ENCODE measurements at places on chromosomes 1 and 21.
A peak's percentile ranks its signal among the peaks of the same experiment; 100 is the strongest.

DNA sequence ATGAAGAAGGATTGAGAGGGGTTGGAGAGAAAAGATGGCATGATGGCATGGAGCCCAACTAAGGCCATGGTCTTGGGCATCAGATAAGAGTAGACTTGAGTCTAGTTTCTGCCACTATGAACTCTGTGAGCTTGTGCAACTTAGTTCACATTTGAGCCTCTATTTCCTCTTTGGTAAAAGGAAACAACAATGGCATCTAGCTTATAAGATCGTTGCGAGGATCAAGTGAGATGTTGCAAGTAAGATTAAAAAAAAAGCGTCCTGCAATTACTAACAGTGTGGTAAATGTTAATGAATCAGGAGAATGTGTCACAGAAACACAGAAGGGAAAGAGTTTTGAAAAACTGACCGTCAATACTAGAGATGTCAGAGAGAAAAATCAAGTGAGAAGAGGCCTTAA, 202.9 kb upstream of the FGGY start:
- no peak for DNase-seq

- no peak for DNase-seq
Measured at GRCh38 chr1:202238914-202239313, 45.3 kb downstream of the LGR6 start.

- peak; percentile 4 for DNase-seq
Measured at GRCh38 chr1:191752342-191752741, 405.9 kb upstream of the RGS18 start.

- DNase-seq = no peak
Measured at GRCh38 chr21:36010801-36011200, 49.5 kb downstream of the SETD4 start.

DNA sequence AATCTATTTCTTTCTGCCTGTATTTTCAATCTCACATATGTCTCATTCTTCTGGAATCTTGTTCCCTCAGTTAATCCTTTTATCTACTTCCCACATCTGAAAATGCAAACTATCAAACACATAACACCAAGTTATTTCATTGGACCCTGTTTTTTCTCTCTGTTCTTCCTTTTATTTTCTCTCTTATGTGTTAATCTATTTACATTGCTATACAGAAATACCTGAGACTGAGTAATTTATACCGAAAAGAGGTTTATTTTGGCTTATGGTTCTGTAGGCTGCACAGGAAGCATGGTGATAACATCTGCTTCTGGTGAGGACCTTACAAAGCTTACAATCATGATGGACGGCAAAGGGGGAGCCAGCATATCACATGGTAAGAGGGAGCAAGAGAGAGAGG, 247.6 kb downstream of the TGFB2 start:
- no peak for DNase-seq

DNA sequence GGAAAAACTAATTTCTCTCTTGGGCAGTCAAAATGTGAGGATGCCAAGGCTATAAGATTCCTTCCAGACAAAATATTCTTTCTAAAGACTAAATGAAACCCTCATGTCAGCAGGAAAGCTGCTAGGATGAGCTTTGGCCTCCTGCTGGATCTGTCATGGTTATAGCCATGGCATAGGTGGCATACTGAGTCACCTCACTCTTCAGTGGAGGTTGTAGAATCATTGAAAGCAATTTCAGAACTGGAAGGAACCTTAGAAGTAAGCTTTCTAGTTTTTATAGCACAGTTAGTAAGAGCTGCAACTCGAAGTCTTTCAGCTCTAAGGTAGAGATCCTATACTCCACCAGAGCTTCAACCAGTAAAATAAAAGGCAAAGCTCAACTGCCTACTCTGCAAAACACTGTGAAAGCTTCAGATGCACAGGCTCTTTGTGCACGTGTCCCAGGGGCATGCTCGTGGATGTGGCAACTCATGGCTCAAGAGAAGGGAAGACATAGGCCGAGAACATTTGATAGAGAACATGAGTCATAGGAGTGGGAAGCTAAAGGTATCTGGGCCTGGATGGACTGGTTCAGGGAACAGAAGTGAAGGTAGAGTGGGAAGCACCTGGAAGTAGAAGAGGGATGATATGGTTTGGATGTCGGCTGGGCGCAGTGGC, 5.8 kb downstream of the AVPR1B start:
- DNase-seq = no peak

- no peak for DNase-seq
Measured at GRCh38 chr1:60833173-60833572, 249.2 kb upstream of the NFIA start.

DNA sequence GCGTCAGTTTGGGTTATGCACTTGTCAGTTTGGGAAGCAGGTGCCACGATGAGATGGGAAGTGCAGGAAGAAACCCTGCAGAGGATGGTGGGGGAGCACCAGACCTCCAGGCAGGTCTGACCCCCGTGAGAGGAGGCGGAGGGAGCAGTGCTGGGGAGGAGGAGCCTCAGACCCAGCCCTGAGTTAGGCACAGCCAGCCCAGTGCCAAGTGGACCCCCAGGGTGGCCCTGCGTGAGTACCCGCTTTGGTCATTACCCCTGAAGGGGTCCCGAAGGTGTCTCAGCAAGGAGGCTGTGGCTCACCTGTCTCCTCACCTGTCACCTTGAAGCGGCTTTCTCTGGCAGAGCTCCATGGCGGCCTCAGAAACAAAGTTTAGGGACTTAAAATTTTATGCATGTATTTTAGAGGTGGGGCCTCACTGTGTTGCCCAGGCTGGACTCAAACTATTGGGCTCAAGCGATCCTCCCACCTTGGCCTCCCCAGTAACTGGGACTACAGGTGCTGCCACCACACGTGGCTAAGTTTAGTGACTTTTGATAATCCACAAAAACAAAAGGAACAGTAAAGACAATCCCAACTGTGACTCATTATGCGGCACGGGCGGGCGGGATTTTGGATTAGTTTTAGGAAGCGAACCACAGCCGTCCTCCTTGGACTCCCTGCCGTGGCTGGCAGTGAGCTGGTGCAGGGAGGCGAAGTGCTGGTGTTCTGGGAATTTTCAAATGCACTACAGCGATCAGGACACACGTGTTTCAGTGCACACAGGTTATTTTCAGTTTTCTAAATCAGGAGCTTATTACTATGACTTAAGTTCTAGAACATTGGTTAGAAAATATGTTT, 4.7 kb downstream of the AGPAT3 start:
- DNase-seq = no peak

DNA sequence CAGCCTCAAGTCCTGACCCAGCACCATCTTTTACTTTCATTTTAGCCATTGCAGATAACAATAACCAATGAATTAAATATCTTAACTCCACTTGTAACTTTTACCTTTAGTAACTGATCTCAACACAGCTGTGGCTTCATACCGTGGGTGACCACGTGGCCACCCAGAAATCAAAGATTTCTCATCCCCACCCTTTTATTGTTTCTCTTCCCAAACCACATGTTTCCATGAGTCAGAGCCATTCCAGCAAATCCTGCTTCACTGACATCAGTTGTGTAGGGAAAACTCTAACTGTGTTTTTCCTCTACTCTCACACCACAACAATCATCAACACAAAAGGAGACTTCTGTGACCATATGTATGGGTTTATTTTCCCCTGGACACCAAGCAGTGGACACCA, 25.1 kb upstream of the BRDT start:
- DNase-seq = no peak

- no peak for DNase-seq
Measured at GRCh38 chr1:25936947-25937346, 30.7 kb upstream of the STMN1 start.

GRCh38 chr1:78884685-78885452, 121.7 kb downstream of the ADGRL4 start:
- DNase-seq = no peak

DNA sequence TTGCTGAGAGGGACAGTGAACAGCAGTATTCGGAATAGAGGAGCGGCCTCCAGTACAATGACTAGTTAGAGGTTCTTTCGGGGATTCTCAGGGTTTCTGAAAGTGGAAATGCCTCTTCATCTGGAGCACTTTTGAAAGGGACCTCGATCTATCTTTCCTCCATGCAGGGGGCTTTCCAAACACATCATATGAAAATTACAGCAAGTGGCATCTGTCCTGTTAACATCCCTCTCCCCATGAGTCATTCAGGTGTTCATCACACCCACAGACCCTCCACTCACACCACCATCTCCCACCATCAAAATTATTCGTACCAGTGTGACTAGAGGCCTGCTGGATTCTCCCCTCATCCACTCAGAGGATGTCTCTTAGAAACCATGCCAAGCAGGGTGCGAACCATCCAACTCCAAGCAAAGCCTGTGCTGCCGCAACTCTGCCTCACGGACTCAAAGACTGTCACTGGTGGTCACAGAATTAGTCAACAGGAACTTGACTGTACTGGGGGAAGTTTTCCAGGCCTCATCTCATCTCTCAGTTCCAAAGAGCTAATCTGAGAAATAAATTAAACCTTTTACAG, 211.1 kb downstream of the MRPL39 start:
- no peak for DNase-seq

GRCh38 chr1:55049914-55050278, 10.5 kb downstream of the PCSK9 start:
- DNase-seq = peak; percentile 64

GRCh38 chr1:9845914-9846313, 22.1 kb upstream of the CLSTN1 start:
- DNase-seq = no peak

GRCh38 chr1:21855257-21856096, 43.4 kb downstream of the LDLRAD2 start:
- DNase-seq = peak; percentile 7

GRCh38 chr1:151705146-151705545, 11.5 kb downstream of the CELF3 start:
- DNase-seq = no peak

Data from NCI-H524 (cell line).